ENCODE measurements at places on chromosomes 7 and 10.

DNA sequence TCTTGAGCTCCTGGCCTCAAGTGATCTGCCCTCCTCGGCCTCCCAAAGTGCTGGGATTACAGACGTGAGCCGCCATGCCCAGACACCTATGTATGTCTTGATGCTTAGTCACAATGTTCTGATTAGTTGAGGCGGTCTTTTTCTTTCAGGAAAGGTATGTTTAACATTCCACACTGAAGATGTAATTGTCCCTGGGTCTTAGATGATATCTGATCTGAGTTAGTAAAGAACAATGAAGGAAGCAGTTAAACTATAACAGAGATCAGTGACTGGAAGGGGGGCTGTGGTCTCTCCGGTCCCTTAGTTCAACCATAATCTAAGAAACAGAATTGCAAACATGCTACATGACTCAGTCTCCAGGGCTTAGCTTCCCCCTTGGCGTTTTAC lies 31.5 kb upstream of the SH2D4B start:
- no peak for DNase-seq

DNA sequence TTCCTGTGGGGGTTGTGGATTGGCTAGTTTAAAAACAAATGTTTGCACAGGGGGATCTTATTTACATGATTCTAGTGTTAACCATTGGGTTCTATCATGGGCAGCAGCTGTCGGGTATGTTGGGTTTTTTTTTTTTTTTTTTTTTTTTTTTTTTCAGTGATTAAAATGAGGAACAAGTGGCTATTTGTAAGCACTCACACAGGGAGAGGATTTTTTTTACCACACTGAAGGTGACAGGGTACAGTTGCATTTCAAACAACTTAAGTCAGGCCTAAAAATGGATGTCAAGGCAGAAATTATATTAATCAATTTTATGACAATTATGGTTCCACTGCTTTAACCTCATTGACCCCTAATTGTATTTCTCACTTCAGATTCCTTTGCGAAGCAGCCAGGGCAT lies 92.8 kb downstream of the CD36 start:
- DNase-seq: no peak

GRCh38 chr7:139058943-139059342 lies 23.1 kb upstream of the ZC3HAV1L start:
- no peak for DNase-seq

- no peak for DNase-seq
Observed at GRCh38 chr7:103934508-103934907, 55.0 kb downstream of the RELN start.
